ENCODE measurements at places on chromosomes 2 and 18.

- DNase-seq: no peak
These were observed 55.6 kb downstream of the MTX2 start for GRCh38 chr2:176324862-176325261.

DNA sequence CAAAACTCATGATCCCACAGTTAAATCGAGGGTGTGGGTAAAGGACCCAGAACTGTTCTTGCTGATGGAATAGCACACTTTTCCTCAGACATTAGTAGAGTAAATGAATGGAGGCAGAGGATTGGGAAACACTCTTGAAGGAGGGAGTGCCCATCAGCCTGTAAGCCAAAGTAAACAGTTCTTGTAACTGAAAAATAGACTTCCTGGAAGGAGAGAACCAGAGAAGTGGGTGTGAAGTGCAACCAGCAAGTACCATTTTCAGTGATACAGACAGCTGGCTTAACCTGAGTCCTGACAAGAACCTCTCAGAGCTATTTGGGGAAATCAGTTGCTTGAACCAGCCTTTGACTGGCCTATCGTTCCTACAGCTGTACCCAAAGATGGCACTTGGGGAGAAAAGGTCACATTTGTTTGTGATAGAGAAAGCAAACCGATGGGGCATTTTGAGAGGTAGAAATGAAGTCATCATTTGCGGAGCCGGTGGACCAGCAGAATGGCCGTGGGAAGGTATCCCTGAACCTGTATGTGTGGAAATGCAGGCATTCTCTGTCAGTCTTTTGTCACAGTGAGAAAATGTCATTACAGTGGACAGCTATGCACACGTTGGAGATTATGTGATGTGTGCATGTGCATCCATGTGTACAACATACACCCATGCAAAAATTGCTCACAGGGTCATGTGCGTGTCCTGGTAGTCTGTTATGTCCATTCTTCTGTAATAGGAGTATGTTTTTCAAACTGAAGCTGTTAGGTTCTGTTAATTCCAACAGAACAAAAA is 17.8 kb downstream of the CRIM1 start:
- no peak for DNase-seq

DNA sequence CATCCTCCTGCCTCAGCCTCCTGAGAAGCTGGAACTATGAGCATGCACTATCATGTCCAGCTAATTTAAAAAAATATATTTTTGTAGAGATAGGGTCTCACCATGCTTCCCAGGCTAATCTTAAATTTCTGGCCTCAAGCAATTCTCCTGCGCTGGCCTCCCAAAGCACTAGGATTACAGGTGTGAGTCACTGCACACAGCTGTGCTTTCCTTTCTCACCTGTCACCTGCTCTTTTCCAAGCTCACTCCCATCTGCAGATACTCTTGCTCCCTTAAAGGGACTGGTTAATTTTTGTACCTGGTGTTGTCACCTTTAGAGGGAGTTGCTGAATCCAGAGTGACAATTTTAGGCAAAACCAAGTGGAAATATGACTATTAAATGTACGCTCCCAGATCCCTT is 178.2 kb downstream of the LOXHD1 start:
- no peak for DNase-seq

- DNase-seq: no peak
These were observed 44.4 kb downstream of the TRIB2 start for GRCh38 chr2:12761104-12761503.

GRCh38 chr2:60091894-60092293 is 461.6 kb downstream of the BCL11A start:
- no peak for DNase-seq

- no peak for DNase-seq
These were observed 4.8 kb downstream of the DHRS9 start for GRCh38 chr2:169073963-169074751.

All from stimulated activated CD8-positive, alpha-beta memory T cell treated with anti-CD3 and anti-CD28 coated beads, Interleukin-7, amount 100 ng/mL, for 1 hour (primary cell).